Retinal pigment epithelial cell (primary cell): ENCODE measurements at places on chromosomes 2 and 18.
A peak's percentile ranks its signal among the peaks of the same experiment; 100 is the strongest.

DNA sequence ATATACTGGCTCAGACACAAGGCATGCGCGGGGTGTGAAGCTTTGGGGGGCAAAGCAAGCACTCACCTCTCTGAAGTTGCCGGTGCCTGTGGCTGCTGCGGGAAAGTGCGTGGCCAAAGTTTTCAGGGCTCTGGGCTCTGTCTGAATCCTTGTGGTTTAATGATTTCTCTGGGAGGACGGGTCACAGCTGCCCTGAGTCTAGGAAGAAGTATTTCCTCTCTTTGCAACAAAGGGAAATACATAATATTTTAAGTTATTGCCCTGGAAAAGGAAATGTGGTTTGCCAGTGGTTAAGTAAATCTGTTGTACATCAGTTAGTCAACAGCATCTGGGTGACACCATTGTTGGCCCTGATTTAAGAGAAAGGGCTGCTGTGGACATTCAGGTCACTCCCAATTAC lies 56.7 kb upstream of the ZDBF2 start:
- no peak for DNase-seq

DNA sequence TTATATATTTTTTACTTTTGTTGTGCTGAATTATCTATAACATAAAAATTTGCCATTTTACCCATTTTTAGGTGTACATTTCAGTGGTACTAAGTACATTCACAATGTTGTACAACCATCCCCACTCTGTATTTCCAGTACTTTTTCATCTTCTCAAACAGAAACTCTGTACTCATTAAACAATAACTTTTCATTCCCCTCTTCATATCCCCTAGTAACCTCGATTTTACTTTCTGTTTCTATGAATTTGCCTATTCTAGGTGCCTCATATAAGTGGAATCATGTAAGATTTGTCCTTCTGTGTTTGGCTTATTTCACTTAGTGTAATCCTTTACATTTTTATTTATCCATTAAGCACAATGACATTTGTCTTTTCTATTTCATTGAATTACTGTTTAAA lies 51.3 kb downstream of the GTF2A1L start:
- DNase-seq: no peak

DNA sequence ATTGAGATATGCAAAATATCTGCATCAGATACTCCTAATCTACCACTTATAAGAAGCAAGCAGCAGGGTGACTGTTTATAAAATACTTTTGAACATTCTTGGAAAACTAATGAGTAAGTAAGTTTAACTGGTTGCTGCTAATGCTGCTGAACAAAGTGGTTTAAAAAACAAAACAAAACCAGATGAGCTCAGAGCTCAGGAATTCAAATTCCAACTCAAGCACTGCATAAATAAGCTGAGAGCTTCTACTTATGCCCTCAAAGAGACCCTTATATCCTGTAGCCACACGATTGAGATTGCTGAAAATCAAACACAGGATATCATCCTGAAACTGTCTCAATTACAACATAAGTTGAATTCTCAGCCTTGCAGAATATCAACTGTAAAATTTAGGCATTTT lies 62.3 kb upstream of the NYAP2 start:
- peak; percentile 89 for DNase-seq

DNA sequence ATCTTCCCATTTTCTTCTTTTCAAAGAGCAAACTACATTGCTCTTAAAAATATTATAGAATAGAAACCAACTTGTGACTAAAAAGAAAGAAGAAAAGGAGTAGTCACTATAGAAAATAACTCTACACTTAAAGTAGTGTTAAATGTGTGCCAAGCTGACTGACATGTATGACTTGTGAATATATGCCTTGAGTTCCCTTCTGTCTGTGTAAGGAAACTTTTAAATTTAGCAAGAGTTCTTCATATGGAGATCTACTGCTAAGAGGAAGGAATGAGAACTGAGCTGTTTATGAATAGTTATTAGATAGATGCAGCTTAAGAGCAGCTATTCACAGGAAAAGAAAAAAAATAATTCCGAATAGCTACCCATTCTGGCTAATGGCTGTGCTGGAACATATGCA lies 1221.7 kb upstream of the ZEB2 start:
- no peak for DNase-seq
